Purkinje cell (primary cell): ENCODE measurements at places on chromosomes 3 and 15. TPM values are rescaled to one million over a fixed set of nuclear protein-coding genes. Genes with fewer than 3 reads are reported as not detected.

Gene PXK
- 19.6 and 20.2 TPM in 2 replicates for polyA plus RNA-seq

Gene MRPS11
- polyA plus RNA-seq: 74.9 and 84.9 TPM in 2 replicates

Gene GHRL
- polyA plus RNA-seq: not detected in 2 replicates

Gene CYP11A1
- polyA plus RNA-seq: 0.85 and 1.3 TPM in 2 replicates

Gene SEMA7A
- 6.7 and 14.6 TPM in 2 replicates for polyA plus RNA-seq

Gene UBL7
- polyA plus RNA-seq: 43.9 and 53.7 TPM in 2 replicates

Gene KNL1
- polyA plus RNA-seq: not detected in 2 replicates

Gene SCN11A
- polyA plus RNA-seq: 0.66 and 0.69 TPM in 2 replicates

Gene CCR3
- not detected in 2 replicates for polyA plus RNA-seq

Gene DPPA2
- not detected in 2 replicates for polyA plus RNA-seq

Gene ESYT3
- polyA plus RNA-seq: 5.1 and 12.4 TPM in 2 replicates

Gene PLA2G4E
- polyA plus RNA-seq: 0.07 and 0.13 TPM in 2 replicates
